ENCODE measurements at places on chromosomes 5 and 9.

DNA sequence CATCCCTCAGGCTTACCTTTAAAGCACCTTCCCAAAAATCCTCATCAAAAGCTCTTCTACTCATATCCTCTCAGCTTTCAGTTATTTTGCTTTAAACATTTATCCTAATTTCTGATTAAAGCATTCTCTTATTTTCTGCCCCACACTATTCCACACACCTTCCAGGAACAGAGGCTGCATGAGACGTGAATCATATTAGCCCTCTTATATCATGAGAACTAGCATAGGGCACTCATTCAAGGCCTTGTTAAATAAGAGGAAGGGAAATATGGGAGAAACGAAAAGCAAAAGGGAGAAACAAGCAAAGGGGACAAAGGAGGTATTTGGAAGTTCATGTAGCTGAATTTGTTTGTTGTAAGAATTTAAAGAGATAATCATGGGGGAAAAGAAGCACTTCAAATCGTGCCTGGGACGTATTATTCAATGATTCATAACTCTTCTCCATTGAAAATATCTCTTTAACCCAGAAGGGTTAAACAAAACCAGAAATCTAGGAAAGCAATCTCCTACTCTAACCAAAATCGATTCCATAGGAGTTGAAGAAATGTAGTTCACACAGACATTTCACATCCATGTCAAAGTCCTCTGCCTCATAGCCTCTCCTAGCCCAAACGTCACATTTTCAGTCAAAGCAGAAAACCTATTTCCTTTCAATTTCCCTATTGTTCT is 4.1 kb downstream of the ALDH1A1 start:
- DNase-seq, result no peak

GRCh38 chr5:154892369-154892771 is 33.9 kb downstream of the CNOT8 start:
- DNase-seq, result no peak

GRCh38 chr5:15243301-15244020 is 256.5 kb upstream of the FBXL7 start:
- no peak for DNase-seq

- DNase-seq, result peak; percentile 1
These were observed 128.2 kb downstream of the TMEM161B start for GRCh38 chr5:88140396-88140855.

DNA sequence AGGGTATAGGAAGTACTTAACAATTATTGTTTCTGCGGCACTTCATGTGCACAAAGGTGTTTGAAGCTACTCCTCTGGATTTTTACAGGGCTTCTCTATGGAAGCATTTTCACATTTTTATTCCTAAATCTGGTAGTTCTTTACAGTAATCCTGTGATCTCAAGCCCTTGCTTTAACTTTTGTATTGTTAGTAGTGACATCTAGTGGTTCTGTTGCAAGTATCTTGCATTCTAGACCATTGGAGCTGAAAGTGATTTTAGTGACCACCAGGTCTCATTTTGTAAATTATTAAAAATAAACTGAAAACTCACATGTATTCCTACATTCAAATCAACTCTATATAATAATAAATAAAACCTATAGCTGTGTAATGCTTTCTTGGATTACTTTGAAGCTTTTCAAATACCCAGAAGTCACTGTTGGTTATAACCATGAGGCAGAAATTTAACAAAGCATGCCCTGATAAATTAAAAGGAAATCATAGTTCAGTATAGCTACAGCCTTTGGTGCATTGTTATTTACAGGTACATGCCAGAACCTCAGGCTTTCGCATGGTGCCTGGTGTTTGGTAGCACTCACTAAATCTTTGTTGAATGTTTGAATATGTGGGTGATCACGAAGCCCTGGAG is 18.9 kb downstream of the RPS23 start:
- no peak for DNase-seq

- no peak for DNase-seq
These were observed 12.2 kb upstream of the PJA2 start for GRCh38 chr5:109421956-109422355.

DNA sequence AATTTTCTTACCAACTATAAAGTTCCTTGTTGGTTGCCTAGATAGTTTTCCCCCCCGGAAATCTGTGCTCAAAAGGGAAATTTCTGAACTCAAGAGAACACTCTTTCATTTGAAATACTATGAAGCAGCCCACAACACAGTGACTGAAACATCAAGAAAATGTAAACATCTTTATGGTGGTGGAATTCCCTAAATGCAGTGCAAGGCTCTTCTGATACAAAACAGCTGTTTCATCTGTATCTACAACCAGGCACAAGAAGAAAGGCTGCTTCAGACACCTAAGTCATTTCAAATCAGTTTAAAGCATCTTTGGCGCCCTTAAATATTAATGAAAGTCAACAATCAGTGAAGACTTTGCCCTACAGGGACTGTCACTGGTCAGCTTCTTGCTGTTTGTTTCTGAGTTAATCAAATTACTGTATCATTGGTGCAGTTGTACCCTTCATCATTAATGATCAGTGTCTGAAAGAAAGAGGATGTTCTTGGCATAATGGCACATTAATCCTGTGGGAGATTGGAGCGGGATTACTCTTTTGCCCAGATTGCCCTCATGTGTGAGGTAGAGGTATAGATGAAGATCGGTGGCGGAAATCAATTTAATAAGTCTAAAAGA is 947.0 kb downstream of the NR2F1-AS1 start:
- no peak for DNase-seq

DNA sequence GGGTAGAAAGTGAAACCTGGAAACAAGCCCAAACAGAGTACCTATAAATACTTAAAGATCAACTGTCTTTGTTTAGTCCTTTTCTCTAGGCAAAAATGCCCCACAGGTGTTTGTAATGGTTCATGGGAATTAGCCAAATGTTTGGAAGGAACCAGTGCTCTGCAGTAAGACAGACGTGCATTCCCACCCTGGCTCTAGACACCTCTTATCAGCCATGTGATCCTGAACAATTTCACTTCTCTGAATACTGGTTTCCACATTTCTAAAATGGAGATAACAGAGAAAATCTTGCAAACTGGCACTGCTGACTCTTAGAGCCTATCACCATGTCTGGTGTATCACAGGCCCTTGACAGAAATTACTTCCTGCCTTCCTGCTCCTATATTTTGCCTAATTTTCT is 30.0 kb downstream of the GLIS3 start:
- no peak for DNase-seq

DNA sequence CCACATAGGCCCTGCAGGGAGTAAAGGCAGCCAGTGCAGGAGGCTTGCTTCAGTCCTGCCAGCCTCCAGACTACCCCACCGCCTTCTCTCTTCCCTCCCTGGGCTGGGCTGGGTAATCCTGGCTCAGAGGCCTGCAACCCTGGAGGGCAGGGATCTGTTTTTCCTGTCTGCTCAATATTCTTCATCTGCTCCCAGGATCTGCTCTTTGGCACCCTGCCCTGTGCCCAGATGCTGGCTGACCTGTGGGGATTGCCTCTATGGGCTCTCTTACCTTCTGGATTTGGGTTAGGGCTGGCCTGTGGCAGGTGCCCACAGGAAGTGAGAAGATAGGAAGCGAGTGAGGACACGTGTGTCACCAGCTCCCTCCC is 7.3 kb upstream of the ANGPTL2 start:
- no peak for DNase-seq

DNA sequence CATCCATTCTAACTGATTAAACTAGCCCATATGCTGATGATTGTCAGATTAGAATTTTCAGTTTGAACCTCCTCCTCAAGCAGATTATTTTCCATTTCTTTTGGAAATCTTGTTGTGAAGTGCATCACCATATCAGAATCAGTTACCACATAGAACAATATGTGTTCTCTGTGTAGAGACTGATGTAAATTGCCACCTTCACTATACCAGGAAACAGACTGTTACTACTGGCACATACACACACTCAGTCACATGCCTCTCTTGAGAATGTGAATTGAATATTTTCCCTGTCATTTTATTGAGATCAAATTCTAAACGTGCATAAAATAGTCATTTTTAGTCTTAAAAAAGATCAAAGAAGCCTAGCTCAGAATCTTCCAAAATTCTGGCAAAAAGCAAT is 161.4 kb downstream of the ALDH1A1 start:
- DNase-seq, result no peak

GRCh38 chr9:109792951-109793546 is 13.1 kb downstream of the PALM2AKAP2 start:
- DNase-seq, result no peak

DNA sequence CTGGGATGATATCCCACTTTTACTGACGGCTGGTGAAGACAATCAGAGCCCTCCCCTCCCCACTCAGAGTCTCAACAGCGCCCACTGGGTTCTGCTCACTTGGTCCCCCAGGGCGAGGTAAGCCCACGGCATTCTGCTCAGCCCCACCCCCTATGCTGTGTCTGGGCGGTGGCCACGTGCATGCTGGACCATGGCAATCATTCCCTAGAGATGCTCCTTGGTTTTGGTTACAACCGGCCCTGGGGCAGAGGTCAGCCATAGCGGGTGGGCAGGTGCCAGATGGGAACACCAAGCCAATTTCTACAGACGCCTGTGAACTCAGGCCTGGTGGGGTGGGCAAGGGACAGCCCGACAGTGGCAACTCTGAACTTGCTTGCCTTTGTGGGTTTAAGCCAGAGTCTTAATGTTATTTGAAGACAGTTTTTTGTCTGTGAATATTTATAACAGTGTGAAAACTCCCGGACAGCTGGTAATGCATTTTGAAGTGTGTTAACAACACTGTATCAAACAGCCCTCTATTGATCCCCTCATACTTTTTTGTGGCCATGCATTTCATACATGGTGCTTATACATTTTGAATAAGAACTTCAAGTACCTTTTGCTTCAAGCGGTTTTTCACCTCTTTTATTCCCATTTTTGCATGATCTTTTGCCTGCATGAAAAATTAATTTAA is 94.2 kb downstream of the CRB2 start:
- no peak for DNase-seq

DNA sequence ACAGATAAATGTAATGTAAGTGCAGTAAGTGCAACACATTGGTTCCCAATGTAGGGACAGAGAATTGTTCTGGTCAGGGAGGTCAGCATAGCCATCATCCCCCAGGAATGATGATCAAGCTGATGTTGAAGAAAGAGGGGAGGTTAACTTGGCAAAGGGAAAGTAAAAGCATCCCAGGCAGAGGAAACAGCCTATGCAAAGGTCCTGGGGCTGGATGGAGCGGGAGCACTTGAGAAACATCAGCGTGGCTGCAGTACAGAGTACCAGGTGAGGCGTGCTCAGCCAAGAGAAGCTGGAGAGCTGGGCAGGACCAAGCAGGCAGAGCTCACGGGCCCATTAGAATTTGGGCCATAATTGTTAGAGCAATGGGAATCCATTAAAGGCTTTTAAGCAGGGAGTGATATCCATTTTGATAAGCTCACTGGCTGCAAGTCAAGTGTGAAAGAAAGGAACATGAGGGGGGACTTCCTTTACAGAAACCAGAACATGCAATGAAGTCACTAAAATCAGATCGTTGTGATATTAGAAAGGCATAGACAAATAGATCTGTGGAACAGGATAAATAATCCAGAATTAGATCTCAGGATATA is 50.1 kb upstream of the HAND1 start:
- DNase-seq, result no peak

DNA sequence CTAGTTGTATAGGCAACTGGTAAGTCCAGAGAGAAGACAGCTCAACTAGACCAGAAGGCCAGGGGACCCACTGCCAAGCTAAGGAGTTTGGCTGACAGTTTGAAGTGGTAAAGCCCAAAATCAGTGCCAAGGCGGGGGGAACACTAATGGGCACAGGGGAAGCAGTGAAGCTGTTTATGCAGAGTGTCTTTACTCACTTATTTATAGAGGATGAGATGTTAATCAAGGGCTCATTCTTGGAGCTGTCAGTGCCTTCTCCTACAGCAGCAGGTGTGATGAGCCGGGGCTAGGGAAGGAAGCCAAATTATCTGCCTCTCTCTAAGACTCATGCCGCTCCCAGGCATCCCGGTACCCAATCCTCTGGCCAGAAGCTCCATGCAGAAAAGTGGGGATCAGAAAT is 75.2 kb upstream of the GALNT10 start:
- DNase-seq, result no peak
